ENCODE measurements at places on chromosomes 7 and 10. TPM values are rescaled to one million over a fixed set of nuclear protein-coding genes. Genes with fewer than 3 reads are reported as not detected.

TET1 gene
- 0.21 TPM for total RNA-seq

RGR gene
- total RNA-seq = not detected

OR2A12 gene
- not detected for total RNA-seq

ENTPD1 gene
- under 0.01 TPM for total RNA-seq

EFCAB10 gene
- 0.64 TPM for total RNA-seq

PAX4 gene
- not detected for total RNA-seq

GPR37 gene
- 1.4 TPM for total RNA-seq

TFR2 gene
- total RNA-seq = 1.3 TPM

Measured in tracheal epithelial cell (primary cell).